Lower leg skin (tissue), 4 donors: ENCODE measurements at places on chromosomes 5 and 9.

DNA sequence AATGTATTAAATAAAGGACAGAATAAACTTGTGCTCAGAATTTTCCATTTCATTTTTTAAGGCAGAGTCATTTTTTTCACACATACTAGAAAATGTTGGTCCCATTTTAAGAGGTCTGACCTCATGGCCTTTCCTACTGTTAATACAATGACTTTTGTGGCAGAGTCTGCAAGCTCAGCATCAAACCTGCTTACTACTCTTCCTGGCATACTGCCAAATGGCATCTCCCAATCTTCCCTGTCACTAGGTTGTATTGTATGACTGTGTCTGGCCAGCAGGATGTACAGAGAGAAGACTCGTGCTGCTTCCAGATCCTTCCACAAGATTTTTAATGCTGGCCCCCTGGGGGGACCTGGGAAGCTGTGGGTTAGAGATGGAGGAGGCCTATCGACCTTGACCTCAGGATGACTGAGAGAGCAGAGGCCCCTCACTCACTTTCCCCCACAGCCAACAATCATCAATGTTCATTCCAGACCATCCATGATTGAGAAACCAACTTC, 64.7 kb downstream of the BARX1 start:
- no peak for DNase-seq

GRCh38 chr9:77841739-77842386, 189.7 kb downstream of the GNAQ start:
- DNase-seq: no peak

DNA sequence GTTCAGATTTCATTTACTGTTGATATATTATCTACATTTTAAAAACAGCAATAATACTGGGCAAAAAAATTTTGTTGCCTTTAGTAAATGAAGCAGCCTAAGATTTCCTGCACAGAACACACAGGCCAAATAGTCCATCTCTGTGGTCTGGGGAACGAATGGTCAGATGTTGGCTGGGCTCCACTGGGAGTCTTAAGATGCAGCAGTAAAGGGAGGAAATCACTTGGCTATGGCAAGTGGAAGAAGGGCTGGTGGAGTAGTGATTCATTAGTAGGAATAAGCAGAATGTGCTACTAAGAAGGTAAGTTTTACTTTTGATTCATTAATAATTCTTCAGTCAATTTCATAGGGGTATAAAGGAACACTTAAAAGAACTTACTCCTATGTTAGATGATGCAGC, 91.1 kb upstream of the ARRDC3 start:
- no peak for DNase-seq

GRCh38 chr9:90844326-90844725, 42.7 kb downstream of the SYK start:
- DNase-seq: no peak

DNA sequence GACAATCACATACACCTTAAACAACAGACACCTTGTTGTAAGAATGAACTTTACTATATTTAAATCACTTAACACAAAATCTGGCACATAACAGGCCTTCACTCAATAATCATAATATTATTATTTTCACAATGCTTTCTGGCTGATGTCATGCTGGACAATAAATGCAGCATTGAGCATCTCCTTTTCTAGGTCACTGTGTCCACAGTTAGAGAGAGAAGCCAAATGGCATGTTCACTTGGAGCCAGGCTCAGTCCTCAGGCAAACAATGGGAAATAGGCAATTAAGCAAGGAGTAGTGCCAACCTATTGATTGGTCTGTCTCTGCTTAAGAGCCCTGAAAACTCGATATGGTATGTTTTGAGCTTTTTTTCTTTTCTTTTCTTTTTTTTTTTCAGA, 50.6 kb upstream of the KLF4 start:
- DNase-seq: no peak

DNA sequence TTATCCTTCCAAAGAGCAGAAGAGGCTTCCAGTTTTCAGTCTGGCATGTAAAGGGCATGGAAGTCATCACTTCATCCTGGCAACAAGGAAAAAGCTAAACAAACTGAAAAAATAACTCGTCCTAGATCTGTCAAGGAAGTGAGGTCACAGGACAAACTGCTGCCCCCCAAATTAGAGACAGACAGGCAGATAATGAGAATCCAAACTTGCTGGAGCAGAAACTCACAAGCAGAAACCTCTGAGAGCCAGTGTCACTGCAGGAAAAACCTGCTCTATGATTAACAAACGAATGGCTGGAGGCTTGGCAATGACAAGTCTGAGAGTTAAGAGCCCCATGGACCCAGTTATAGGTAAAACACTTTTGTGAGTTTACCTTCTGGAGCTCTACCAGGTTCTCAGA, 18.9 kb upstream of the MLANA start:
- no peak for DNase-seq

DNA sequence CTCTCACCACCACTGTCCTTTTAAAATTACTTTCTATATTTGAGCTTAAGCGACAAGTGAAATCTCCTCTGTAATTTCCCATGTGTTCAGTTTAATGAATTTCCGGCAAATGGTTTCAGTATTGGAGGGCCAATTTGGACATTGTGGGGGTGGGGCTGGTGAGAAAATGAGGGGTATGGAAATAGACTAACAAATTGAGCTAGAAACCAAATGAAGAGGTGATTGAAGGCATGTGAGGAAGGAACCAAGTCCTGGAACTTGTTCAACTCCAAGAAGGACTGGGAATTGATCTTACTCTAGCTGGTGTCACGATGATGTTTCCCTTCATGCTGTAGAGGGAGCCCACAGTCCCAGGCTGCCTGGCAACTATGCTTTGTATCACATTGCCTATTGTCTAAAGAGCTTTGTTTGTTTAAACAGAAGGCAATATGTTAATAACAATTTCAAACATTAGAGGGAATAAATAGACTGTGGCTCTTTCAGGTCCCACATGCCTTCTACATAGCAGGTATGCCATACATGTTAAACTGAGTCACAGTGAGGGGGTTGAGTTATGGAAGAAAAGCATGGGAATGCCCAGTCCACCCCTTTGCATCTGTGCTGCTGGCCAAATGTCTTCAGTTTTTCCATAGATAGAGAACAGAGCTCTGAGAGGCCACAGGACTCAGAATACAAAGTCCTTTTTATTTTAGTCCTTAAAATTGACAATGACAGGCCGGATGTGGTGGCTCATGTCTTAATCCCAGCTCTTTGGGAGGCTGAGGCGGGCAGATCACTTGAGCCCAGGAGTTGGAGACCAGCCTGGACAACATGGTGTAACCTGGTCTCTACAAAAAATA, 25.0 kb upstream of the MATR3 start:
- no peak for DNase-seq
